ENCODE measurements at places on chromosomes 16 and 17.

DNA sequence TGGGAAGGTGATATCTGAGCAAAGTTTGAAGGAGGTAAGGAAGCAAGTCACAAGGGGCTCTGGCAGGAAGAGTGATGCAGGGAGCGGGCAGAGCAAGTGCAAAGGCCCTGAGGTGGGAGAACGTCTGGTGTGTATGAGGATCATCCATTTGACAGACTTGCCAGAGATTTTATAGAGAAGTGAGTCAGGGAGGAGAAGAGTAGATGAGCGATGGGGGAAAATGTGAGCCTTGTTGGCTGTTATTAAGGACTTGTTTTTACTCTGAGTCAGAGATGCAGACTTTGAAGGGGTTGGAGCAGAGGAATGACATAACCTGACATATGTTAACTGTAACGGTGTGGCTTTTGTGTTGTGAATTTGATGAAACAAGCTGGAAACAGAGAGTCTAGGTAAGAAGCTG, 3.5 kb upstream of the CLEC10A start:
- DNase-seq: no peak

GRCh38 chr16:79439901-79440300, 160.6 kb downstream of the MAF start:
- DNase-seq: no peak

DNA sequence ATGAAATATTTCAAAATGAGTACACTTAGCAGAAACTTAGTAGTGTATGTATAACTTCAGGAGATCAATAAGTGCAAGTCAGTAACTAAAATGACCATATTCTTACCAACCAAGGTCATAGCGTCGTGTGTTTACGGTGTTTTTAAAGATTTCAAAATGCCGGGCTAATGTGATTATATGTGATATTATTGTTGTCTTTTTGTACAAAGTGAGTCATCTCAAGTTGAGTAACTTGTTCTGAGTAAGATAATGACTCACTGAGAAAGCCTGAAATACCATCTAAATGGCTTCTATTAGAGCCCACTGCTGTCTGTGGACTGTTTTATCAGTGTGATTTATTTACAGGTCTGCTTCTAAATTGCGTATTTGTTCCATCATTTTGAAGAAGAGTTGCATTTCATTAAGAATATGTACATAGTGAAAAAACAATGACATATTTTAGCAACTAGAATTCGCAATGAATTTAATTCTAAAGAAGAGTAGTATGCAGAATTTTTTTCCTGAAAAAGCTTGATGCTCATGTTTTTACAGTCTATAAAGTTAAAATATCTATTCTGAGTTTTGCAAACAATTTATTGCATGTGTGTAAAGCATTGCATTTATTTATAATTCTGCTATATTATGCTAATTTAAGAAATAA, 12.7 kb downstream of the KRT12 start:
- no peak for DNase-seq

DNA sequence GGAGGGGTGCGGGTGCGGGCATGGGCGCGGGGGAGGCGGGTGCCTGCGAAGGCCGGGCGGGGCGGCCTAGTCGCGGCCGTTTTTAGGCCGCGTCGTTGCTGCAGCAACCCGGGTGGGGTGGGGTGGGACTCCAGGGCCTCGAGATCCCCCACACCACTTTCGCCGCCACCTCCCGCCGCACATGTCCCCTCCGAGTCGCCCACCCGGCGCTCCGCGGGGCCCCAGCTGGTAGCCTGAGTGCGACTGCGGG, 11.3 kb downstream of the TBX2 start:
- DNase-seq: no peak

DNA sequence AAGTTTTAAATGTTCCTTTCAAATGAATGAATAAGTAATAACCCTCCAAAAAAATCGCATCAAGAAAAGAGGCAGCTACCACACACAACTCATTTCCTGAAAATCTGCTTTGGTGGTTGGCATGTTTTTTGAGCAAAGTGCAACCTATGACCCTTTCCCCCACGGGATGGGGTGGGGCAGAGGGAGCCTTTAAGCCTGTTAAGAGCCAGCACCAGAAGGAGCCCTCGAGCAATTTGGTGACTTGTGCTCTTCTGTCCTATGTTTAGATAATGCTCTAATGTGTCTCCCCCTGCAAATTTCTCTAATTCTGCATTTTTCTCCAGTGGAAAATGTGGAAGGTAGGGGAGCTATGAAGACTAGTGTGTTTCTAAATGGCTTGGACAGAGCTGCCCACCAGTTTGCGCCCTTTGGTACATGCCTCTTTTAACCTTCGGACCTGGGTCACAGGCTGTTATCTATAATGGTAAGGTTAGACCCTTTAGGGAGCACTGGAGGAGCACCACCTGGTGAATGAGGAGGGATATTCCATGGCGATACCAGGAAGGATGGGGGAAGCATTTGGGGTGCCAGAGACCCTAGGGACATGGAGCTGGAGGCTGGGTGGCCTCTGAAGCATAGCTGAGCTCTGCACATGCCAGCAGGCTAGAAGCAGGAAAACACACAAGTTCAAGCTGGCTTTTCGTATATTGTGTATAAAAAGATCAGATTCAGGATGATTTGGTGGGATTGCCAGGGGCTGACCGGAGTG, 1.6 kb downstream of the PYCARD start:
- DNase-seq: no peak

- DNase-seq: no peak
These were observed 17.8 kb downstream of the SCPEP1 start for GRCh38 chr17:56995766-56996165.

DNA sequence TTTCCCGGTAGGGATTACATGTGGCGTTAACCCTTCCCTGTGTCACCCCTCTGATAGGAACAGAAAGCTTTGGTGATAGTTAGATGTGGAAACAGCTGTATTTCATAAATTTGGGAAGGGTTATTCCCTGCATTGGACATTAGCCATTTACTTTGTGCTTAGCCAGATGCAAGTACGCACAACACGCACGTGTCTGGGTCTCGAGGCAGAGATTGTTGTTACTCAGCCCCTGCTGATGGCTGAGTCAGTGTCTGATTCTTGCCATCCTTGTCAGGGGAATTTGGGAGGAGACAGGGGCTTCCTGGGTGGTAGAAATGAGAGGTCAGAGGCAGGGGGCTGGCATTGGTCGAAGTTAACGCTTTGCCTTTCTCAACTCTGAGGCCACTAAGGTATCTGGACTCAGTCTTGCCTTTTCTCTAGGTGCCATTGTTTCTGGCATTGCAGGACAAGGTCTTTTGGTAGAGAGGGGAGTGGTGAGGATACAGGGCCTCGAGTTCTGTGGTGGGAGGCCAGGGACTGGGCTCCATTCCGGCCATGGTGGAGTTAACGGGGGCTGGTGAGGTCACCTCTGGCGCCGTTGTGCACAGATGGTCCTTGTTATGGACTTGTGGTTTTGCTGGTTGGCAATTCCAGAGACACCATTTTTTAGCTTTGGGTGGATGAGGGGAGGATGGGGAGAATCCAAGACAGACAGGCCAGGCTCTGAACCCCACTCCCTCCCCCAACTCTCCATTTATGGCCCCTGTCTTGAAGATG, 8.2 kb downstream of the MMP2 start:
- no peak for DNase-seq

Data from CD4-positive, alpha-beta T cell treated with Interleukin-15 for 1 hour (primary cell).